ENCODE measurements at places on chromosomes 6 and 20.

DNA sequence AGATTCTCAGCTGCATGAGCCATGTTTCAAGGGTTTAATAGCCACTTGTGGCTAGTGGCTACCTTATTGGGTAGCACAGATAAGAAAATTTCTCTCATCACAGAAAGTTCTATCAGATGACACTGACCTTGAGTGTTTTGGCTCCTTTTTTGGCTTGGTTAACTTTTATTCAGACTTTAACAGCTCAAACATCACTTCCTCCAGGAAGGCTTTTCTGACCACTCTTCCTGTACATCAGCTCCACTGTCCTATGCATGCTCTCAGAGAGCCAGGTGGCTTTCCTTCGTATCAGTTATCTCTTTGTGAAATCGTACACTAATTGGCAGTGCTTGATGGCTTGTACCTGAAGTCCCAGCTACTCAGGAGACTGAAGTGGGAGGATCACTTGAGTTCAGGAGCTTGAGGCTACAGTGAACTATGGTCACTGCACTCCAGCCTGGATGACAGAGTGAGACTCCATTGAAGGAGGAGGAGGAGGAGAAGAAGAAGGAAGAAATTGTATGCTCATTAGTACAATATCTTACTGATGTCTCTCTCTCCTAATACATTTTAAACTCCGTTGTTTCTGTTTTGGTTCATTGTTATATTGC is 10.7 kb downstream of the MAFB start:
- DNase-seq, result no peak

GRCh38 chr6:107712665-107713551 is 111.2 kb downstream of the SCML4 start:
- DNase-seq, result peak; percentile 72

GRCh38 chr6:52953911-52954839 is 40.9 kb downstream of the GSTA4 start:
- DNase-seq, result no peak

- DNase-seq, result no peak
These were observed 63.7 kb downstream of the SH3BGRL2 start for GRCh38 chr6:79694623-79695343.

- peak; percentile 71 for DNase-seq
These were observed 42.5 kb downstream of the EIF2S2 start for GRCh38 chr20:34069341-34070078.

DNA sequence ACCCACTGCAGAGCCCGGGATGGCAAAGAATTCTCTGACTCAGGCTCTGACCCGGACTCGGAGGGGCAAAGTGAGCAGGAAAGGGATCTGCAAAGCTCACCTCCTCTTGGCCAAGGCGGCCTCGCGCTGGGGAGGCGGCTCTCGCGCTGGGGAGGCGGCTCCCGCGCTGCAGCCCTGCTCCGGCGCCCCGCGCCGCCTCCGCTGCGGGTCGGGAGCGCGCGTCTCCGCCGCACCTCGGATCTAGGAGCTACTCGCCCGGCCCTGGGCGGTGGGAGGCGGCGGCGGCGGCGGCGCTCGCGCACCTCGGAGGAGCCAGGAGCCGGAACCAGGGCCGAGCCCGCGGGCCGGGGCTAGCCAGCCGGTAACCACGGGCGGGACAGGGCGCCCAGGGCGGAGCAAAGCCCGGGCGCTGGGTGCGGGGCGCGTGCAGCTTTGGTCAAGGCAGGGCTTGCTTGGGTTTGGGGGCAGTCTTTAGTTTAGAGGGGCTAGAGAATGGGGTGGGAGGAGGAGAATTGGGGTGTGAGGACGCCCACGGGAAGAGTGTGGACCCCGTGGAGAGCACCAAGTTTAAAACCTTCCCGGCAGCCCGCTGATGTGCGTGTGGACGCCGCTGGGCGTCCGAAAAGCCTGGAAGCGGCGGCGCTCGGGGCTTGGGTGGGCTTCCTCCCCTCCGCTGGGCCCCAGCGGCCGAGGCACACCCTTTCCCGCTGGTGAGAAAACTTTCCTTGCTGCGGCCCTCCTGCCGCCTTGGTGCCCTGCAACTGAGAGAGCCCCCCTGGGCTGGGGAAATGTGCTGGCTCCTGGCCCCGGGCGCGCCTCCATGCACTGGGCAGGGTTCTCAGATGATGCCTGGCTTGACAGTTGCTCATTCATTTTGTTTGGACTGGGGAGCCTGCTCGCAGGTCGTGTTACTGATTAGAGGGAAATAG is at the start of gene MRAP2:
Gene MRAP2 (plus strand): TSS at position 250 of the 929 bp plus-strand sequence. CDS start 21,547 bp downstream, outside the sequence.
- peak; percentile 23 for DNase-seq

DNA sequence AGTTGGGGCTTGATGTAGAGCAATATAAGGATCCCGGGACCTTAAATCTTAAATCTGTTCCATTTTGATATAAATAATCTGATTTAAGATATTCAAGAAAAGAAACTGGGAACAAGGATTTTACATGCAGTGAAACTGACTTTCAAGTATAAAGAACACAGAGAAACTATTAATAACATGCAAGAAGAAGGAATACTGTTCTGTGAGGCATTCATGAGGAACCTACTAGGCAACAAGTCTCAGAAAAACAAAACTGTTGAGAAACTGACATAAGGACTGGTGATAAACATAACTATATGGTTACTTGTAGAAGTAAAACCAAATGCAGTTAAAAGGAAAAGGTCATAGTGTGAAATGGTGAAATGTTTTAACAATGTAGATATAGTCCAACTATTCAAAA is 15.8 kb downstream of the HDDC2 start:
- no peak for DNase-seq

- no peak for DNase-seq
These were observed 708.9 kb upstream of the CITED2 start for GRCh38 chr6:140083375-140083774.

DNA sequence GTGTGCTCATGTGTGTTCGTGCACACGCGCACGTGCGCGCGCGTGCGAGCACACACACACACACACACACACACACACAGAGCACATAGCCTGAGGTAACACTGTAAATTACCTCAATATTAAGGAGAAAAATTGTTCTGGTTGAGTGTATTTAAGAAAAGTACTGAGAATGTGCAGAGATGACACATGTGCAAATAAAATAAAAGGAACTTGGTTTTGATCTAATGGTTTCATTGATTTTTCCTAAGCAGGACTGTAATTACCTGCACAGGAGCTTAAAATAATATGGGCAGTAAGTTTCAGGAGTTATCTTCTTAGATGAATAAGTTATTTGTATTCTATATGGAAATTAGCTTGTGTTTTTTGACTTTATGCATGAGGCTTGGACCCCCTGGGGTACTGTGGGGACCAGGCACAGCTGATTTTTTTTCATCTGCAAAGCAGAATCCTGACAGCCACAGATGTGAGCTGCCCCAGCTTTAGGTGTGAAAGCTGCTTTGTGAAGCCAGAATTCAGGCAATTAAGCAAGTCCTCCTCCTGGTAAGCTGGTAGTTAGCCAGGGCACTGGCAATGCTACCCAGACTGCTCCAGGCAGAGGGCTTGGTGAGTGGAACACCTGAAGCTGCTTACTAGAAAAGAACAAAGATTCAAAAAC is 1040.6 kb upstream of the CITED2 start:
- no peak for DNase-seq

- DNase-seq, result no peak
These were observed 52.1 kb downstream of the SNX5 start for GRCh38 chr20:17916433-17916891.

DNA sequence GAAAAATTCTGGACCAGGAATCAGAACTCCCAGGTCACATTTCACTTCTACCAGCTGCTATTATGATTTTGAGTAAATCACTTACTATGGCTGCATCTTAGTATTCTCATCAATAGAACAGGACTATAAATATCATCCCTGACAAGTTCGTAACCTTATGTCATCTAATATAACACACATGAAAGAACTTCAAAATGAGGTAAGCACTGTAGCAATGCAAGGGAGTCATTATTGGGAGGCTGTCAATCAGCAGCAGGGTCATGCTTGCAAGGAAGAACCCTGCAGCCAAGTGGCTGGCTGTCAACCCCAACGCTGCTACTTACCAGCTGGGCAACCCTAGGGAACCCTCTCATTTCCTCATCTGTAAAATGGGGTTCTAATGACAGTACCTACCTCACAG is 123.3 kb upstream of the B3GAT2 start:
- no peak for DNase-seq

GRCh38 chr6:152160346-152160745 is 352.9 kb downstream of the ESR1 start:
- no peak for DNase-seq

GRCh38 chr20:13002251-13002650 is 6.5 kb upstream of the SPTLC3 start:
- no peak for DNase-seq

GRCh38 chr6:166738386-166739116 is 111.5 kb upstream of the RPS6KA2 start:
- DNase-seq, result no peak

- no peak for DNase-seq
These were observed 580.0 kb upstream of the MARCKS start for GRCh38 chr6:113277111-113277510.

GRCh38 chr6:168440520-168441433 is at the start of gene SMOC2:
Gene SMOC2 (plus strand): TSS chr6:168441184. CDS start chr6:168441371, 187 bp downstream.
- no peak for DNase-seq

- DNase-seq, result peak; percentile 68
These were observed 50.8 kb upstream of the FAM83D start for GRCh38 chr20:38875175-38875993.

DNA sequence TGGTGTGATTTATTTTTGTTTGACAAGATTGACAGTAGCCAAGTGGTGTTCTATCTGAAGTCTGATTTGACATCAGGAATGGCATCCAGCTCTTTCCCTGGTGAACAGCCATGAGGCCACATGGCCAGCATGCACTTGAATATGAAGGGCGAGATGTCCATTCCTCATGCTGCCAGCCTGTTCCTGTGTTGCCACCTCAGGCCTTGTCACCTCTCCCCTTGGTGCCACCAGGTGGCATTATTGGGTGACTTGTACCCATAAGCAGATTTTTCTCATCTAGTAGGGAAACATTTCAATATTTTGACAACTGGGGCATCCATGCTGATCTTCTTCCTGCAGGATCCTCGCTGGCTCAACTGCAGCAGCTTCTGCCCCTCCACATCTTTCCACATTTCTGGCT is 199.1 kb downstream of the ERMARD start:
- peak; percentile 27 for DNase-seq

DNA sequence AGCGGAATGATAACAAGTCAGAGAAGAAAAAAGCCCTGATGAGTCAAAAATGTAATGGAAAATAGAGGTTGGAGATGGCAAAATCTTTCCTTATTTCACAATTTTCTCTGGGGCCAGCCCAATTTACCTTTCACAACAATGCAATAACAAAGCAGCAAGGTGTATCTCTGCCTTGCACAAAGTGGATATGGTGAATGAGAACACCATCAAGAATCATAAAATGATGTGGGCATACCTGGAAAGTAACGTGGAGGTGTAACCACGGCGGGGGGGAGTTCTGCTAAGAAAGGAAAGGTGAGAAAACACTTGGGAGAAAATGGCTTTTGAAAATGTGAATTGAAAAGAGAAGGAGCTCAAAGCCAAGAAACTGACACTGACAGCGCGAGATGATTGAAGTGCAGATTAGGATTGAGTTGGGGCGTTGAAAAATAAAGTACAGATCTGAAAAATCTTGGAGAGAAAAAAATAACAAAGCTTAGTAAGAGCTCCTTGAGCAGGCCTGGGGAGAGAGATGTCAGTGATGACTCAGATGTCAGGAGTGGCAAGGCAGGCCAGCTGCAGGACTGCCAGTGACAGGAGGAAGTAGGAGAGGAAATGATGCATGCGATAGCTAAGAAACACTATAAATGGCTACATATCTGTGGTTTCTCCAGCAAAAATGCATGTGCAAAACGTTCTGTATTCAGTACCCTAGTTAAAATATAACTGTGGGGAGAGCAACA is 26.2 kb downstream of the ARHGAP18 start:
- peak; percentile 67 for DNase-seq

- no peak for DNase-seq
These were observed 133.1 kb downstream of the LY86 start for GRCh38 chr6:6721606-6722005.

- no peak for DNase-seq
These were observed 402.6 kb downstream of the BCKDHB start for GRCh38 chr6:80508885-80509630.

DNA sequence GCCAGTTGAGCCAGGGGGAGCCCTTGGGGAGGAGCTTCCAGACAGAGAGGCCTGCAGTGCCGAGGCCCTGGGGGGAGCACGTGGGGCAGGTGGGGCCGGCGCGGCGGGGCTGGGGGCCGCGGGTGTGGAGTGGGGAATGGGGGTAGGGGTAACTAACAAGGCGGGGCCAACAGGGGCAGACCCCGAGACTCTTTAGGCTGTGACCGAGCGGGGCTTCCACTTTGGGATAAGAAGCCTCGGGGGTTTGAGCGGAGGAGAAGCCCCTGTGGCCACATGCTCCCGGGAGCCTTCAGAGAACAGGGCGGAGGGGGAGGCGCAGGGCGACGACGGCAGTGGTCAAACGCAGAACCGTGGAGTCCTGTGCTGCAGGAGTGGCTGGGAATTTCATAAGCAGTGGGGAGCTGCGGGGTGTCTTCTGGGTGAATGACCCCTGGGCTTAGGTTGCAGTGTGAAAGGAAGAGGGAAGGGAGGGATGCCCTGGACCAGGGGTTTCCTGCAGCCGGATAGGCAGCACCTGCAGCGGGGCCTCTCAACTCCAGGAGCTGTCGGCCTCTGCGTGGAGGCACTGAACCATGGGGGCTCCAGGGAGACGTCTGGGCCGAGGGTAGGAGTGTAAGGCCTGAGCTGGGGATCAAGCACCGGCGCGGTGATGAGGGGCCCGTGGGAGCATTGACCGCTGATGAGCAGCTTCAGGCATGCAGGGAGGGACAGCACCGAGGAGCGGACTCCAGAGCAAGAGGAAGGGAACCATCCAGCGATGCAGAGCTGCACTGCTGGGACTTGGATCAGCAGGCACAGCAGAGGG is 121.0 kb downstream of the SYNDIG1 start:
- DNase-seq, result no peak

GRCh38 chr6:80767808-80768207 is 661.3 kb downstream of the BCKDHB start:
- DNase-seq, result no peak

GRCh38 chr6:132128424-132128823 is 177.3 kb upstream of the CCN2 start:
- no peak for DNase-seq

GRCh38 chr6:124676033-124676432 is 286.2 kb upstream of the RNF217 start:
- no peak for DNase-seq

- no peak for DNase-seq
These were observed 531 bp upstream of the CCN2 start for GRCh38 chr6:131951576-131952230.

GRCh38 chr6:14883921-14884320 is 361.9 kb upstream of the JARID2 start:
- no peak for DNase-seq

Measured in activated T-cell treated with anti-CD3 and anti-CD28 coated beads, Interleukin-2, amount 50 U/mL, for 48 hours (primary cell).